KBM-7 (cell line): ENCODE measurements at places on chromosomes 3 and 15.

GRCh38 chr3:15345608-15346137 is 13.3 kb upstream of the SH3BP5 start:
- no peak for DNase-seq

DNA sequence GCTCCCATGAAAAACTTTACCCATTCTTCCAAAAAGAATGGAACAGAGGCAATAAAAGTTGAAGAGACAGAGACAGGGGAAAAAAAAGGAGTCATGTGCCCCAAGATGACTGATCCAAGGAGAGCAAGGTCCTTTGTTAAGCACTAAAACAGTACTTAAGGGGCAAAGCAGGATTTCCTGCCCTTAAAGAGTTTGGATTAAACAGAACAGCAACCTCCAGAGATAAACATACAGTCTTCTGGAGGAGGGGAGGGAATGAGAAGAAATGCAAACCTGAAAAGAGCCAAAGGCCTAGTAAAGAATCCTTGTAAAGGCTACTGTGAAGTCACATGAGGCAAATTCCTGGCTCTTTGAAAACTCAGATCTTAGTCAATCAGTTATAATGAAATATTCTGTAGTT is 38.2 kb downstream of the SHQ1 start:
- DNase-seq: no peak

- no peak for DNase-seq
These were observed 332.3 kb downstream of the CNTN3 start for GRCh38 chr3:74282202-74282601.

DNA sequence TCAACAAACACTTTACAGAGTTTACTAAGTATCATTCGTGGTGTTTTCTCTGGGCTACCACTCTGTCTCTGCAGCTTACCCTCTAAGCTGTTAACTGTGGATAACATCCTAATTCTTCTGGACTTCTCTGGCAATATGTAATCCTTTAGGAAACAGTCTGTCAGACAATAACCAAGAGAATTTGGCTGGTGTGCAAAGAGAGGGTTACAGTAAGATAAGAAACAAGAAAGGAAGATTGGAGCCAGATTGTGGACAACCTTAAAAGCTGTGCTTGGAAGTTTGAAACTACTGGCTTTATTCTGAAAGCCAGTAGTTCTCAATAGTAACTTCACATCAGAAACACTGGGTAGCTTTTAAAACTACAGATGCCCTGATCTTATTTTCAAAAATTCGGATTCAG is 778 bp downstream of the ARL6 start:
- DNase-seq: no peak

- DNase-seq: peak; percentile 96
These were observed 27.6 kb upstream of the NRROS start for GRCh38 chr3:196611761-196612483.

DNA sequence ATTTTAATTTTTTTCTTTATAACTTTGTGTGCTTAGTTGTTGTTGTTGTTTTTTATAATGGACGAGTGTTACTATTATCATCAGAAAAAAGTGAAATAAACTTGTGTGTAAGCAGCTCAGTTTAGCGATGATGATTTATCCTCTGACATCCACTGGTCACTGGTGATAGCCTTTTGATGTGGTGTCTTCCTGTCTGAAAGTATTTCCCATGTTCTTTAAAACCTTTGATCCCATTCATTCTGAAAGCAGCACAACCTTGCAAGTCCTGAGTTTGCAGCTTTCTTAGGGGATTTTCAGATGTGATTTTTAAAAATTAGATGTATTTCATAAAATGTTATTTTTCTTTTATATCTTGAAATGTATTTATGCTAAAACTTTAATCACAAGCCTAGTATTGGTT is 85.9 kb upstream of the ZPLD1 start:
- DNase-seq: no peak

DNA sequence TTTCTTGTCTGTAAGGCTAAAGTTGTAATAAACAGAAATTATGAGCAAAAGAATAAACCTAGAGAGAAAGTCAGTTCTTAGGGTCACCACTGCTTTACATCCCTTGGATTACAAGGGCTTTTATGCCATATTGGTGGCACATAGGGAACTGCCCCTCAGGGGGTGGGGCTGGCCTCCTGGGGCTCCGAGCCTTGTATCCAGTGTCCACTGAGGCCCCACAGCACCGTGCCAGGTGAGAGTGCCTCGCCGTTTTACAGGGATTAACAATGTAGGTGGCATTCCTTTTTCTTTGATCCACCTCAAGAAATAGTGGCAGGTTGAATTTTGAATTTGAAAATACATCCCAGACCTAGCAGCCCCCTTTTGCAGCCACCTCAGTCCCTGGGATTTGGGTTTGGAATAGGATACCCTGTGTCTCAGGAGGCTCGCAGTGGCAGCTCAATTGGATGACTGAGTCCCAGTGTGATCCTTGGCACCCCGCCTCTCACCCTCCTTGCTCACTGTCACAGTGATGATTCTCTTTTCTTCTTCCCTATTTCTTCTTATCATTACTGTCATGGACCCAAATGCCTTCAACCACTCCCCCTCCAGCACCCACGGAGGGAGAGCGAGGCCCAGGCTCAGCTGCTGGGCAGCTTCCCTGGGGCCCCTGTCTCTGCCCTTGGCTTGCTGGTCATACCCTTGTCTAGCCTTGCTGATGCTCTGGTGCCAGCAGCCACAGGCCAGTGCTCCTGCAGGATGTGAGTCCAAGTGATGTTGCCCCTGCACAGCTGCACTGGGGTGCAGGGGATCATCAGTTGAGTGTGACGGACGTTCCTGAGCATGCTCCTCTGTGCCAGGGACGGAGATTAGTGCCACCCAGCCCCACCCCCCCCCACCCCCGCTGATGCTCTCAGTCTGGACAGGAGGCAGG is 137.9 kb downstream of the DNAJB8 start:
- no peak for DNase-seq

- no peak for DNase-seq
These were observed 130.3 kb downstream of the MDFIC2 start for GRCh38 chr3:70182166-70182565.

DNA sequence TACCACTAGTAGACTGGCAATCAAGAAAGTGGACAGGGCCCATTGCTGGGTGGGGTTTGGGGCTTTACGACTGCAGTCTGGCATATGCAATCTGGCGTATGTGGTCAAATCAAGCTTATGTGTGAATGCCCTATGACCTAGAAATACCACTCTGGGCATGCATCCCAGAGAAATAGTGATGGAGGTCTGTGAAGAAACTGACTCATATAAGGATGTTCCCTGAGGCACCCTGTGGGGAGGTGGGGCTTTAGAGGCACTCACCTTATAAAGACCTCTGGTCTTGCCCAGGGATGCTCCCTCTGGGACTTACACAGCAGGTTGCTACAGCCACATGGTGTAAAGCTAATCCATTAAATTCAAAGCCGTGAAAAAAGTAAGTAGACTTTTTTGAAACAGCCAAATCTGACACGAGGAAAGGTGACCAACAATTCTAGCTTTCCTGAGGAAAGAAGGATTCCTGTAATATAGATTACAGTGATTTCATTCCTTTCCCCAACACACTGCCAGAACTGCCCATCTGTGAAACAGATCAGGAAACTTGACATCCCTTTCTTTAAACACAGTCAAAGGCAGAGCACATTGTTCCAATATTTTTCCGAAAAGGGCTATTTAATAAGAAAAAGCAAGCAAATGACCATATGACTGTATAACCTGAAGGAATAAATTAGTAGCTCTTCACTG is 13.6 kb downstream of the RARRES1 start:
- no peak for DNase-seq

GRCh38 chr3:185935465-185936272 is 2.1 kb downstream of the TRA2B start:
- no peak for DNase-seq

DNA sequence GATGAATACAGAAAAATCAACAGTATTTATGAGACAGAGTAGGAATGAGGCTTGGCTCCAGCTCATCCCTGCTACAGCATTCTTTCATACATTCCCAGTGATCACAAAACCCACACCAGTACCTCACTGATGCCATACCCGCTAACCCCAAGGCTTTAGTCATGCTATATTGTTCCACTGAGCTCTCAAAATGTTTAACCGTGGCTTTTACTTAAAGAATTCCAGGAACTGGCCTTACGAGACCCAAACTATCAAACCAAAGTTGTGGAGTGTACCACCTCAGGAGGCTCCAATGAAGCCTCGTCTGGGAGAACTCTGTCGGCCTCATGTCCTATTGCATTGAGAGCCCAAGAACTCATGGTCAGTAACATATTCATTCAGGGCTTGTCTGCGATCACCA is 278.9 kb downstream of the ULK4 start:
- no peak for DNase-seq

DNA sequence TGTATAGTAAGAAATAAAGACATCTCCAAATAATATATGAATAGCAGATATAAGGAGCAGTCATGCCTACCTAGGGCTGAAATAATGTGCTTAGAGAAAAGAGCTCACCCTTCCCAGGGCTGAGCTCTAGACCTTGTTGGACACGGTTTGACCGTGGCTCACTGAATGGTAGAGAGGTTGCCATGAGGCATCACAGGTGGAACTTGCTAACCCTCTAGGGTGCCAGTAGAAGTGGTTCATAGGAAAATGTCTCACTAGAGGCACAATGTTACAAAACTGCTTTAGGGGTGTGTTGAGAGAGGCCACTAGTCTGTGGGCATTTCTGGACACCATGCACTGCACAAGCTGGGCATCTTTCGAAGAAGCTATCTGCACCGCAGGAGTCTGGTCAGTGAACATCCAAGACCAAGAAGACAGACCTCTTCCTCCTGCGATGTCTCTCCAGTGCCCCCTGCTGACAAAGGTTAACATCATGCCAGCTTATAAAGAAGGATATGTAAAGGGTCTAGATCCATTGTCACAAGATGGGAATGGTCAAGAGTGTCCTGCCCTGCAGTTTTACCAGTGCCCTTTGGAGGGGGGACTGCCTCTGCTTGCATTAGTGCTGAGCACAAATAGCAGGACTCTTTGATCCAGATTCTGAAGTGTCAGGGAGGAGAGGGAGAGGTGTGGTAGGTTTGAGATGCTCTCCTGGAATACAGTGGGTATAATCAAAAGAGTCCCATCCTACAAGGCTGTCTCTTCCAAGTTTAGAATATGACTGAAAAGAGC is 266.8 kb downstream of the ZNF385D start:
- peak; percentile 48 for DNase-seq

- DNase-seq: no peak
These were observed 50.3 kb downstream of the FBLN2 start for GRCh38 chr3:13598926-13599886.

DNA sequence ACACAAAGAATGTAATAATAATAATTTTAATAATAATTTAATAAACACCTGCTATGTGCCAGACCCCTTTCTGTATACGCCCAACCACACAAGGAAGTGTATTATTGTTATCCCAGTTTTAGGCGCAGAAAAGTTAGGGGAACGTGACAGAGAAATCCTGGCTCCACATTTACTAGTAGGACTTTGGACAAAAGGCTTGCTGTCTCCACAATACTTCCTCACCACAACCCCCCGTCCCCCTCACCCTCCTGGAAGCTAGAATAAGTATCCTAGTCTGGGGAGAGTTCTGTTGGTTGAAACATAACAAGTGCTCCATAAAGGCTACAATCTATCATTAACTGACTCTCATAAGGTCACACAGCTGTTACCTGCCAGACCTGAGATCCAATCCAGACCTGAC is 488 bp upstream of the IL17RD start:
- no peak for DNase-seq

- no peak for DNase-seq
These were observed 156.7 kb downstream of the TJP1 start for GRCh38 chr15:29665444-29666003.

DNA sequence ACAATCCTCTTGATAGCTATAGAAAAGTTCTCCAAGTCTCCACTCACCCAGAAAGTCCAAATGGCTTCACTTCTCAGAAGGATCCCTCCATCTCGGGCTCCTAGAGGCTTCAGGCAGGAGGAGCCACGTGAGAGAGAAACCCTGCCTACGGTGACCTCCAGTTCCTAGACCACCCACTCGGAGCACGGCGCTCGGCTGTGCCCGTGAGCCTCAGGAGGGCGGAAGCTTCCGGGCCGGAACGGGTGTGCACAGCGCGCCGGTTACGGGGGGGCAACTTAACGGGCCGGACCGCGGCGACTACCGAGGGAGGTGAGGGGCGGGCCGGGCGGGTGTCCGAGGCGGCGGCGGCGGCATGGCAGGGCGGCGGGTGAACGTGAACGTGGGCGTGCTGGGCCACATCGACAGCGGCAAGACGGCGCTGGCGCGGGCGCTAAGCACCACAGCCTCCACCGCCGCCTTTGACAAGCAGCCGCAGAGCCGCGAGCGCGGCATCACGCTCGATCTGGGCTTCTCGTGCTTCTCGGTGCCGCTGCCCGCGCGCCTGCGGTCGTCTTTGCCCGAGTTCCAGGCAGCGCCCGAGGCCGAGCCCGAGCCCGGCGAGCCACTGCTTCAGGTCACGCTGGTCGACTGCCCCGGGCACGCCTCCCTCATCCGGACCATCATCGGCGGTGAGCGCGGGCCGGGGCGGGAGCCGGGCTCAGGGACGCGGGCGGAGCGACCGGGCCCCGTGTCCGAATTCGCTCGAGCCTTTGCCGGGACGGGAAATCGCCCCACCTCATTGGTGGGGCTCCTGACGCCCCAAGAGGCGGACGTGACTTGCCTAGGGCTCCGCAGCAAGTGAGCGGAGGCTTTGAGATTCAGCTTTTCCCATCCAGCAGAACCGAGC is at the start of gene EEFSEC:
TSS of gene EEFSEC (plus strand) at position 326 of the 886 bp plus-strand sequence. CDS start at position 353, 27 bp downstream.
- DNase-seq: peak; percentile 86

DNA sequence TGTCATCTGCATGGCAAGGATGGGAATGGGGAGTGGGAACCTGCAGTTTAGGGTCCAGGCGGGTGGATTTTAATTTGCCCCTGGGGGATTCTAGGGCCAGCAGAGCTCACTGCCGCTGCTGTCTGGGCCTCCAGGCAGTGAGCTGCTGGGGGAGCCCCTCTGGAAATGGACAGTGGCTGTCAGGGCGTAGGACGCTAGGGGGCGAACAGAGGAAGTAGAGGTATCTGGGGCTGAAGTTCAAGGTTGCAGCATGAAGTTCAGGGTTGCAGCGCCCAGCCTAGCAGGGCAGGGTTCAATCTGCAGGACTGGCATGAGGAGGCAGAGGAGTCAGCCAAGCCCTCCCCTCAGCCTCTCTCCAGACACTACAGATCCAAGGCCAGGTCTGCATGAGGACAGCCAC is 49.5 kb downstream of the APBA2 start:
- peak; percentile 47 for DNase-seq

GRCh38 chr15:71705151-71705550 is 105.2 kb upstream of the NR2E3 start:
- no peak for DNase-seq

DNA sequence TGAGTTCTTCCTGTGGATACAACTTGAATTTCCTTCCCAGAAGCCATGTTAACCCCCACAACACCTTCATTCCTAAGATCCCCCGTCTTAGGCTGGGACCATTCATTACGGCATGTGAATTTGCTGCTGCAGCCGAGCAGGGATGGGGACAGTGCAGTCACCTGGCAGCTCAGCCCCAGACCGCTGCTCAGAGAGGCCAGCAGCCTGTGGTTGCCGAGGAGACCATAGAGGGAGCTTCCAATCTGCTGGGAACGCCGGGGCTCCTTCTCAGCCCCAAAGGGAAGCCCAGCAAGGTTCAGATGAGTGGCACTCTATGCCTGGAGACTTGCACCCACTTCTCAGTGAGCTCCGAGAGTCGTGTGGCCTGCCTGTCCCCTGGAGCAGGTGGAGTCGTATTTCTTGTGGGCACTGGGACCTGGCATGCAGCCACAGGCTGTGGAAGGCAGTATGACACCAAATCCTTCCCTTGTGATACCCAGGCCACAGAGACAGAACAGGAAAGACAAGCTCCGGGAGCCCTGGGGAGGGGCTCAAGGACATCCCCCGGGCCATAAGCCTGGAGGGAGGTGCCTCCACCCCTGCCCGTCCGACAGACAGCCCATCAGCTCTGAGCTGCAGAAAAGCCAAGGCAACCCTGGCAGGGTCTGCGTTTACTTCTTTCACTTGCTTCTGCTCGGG is 167.3 kb downstream of the FAM43A start:
- DNase-seq: no peak

GRCh38 chr3:160747422-160747821 is 8.6 kb upstream of the PPM1L start:
- no peak for DNase-seq
